Transverse colon (tissue), 4 donors: ENCODE measurements at places on chromosomes 11 and 22.

DNA sequence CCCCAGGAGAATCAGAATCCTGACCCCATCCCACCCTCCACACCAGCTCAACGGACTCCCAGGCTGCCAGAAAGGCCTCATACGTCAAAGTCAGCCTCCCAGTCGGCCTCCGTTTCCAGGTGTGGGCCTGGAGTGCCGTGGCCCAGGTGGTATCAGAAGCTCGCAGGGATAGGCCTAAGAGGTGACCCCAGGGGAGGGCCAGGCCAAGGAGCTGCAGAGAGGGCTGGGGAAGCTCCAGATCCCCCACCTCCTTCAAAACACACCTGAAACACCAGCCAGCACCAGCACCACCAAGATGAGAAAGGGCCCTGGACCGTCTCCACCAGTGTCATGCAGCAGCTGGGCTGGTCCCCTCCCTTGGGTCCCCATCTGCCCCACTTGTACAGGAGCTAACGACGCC, 20.3 kb downstream of the ASCL2 start:
- no peak for DNase-seq

- no peak for DNase-seq
Measured at GRCh38 chr22:41603873-41604332, 14.3 kb upstream of the PMM1 start.

GRCh38 chr22:19853058-19853878, 1.4 kb downstream of the GNB1L start:
- DNase-seq: no peak

GRCh38 chr11:698493-699115, 3.0 kb downstream of the TMEM80 start:
- DNase-seq: no peak
